ENCODE measurements at places on chromosomes 16 and 17. TPM values are rescaled to one million over a fixed set of nuclear protein-coding genes. Genes with fewer than 3 reads are reported as not detected.

The C17orf78 gene
- not detected for total RNA-seq

The SRL gene
- total RNA-seq = 10.1 TPM

The CD300E gene
- not detected for total RNA-seq

The RAB11FIP3 gene
- total RNA-seq = 10.5 TPM

The CA5A gene
- total RNA-seq = not detected

The RABEP2 gene
- total RNA-seq = 4.9 TPM

The EXOSC6 gene
- total RNA-seq = 19.0 TPM

The ABCA5 gene
- total RNA-seq = 45.8 TPM

The CDH5 gene
- total RNA-seq = 59.7 TPM

The CHAD gene
- not detected for total RNA-seq

The CDH1 gene
- total RNA-seq = 2.5 TPM

The ABCA8 gene
- total RNA-seq = 30.0 TPM

The CDH15 gene
- total RNA-seq = not detected

The SLC22A31 gene
- not detected for total RNA-seq

The CCDC144A gene
- 27.3 TPM for total RNA-seq

The MYH1 gene
- not detected for total RNA-seq

The HOXB8 gene
- 1.9 TPM for total RNA-seq

The PABPN1L gene
- total RNA-seq = not detected

The TEX19 gene
- total RNA-seq = not detected

The CES1 gene
- total RNA-seq = 31.7 TPM

The PSME3IP1 gene
- 45.3 TPM for total RNA-seq

The MPO gene
- total RNA-seq = 0.79 TPM

The CCL14 gene
- 165 TPM for total RNA-seq

The MKS1 gene
- total RNA-seq = 5.6 TPM

The SAMD14 gene
- total RNA-seq = 11.3 TPM

All from uterus (tissue), 4 donors.